HS-27A (cell line): ENCODE measurements at places on chromosomes 1 and 21.

- no peak for DNase-seq
Measured at GRCh38 chr1:219488275-219488674, 124.6 kb downstream of the ZC3H11B start.

- DNase-seq = no peak
Measured at GRCh38 chr1:196608390-196609369, at the start of gene KCNT2. KCNT2 (minus strand) TSS chr1:196608440; CDS start chr1:196608309, 131 bp downstream.

- no peak for DNase-seq
Measured at GRCh38 chr1:67646145-67647035, 38.6 kb upstream of the GADD45A start.

DNA sequence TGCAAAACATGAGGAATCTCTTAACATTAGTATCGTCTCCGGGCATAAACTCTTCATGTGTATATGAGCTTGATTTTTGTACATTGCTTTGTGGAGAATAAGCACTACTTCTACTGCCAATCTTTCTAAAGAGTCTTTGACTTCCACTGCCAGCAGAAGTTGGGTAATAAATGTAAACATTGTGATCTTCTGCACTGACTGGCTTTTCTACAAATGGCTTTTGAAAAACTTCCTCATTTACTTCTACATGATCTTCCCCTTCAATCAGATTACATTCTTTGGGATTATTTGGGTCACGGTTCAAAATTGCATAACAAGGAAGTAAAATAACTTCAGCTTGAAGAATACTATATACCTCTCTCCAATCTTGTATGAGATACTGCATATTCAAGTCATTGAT lies 30.4 kb upstream of the SLC44A5 start:
- DNase-seq = no peak

- DNase-seq = no peak
Measured at GRCh38 chr1:178627037-178627436, 98.0 kb upstream of the RALGPS2 start.

- DNase-seq = peak; percentile 68
Measured at GRCh38 chr1:172343240-172344160, 77.0 kb upstream of the C1orf105 start.

DNA sequence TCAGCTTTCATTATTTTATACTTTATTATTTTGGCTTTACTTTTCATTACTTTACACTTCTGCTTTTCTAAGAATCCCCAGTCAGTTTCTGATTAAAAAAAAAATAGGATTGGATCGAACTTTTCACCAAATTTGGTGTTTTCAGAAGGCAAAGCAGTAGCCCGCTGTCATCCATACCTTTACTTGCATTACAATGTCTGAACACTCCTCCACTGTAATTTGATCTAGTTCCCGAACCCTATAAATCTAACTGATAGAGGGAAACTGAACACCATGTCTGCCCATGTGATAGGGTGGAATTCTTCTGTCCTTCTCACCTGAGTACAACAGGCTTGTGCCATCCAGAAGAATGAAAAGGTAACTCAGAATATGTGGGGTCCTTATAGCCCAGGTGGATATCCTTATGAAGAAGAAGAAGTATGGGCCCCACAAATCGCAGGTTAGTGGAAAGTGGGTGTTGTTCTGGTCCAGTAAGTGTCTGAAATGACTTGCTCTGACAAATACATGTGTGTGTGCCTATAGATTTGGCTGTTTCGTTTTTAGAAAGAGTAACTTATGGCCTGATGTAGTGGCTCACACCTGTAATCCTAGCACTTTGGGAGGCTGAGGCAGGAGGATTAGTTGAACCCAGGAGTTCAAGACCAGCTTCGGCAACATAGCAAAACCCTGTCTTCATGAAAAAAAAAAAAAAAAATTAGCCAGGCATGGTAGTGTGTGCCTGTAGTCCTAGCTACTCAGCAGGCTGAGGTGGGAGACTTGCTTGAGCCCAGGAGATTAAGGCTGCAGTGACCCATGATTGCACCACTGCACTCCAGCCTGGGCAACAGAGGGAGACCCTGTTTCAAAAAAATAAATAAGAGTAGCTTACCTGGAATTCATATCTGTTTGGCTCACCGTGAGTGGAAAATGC lies 26.6 kb upstream of the CDC14A start:
- no peak for DNase-seq

DNA sequence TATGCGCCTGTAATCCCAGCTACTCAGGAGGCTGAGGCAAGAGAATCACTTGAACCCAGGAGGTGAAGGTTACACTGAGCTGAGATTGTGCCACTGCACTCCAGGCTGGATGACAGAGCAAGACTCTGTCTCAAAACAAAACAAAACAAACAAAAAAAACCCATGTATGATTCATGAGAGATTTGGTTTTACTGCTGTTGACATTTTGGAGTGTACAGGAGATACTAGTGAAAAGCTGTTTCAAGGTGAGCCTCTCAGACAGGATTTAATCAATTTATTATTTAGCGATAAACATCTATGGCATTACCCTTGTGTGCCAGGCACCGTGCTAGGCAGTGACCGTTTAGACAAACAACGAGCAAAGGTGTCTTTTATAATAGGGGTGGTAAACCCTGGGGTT lies 16.5 kb downstream of the LHX4 start:
- DNase-seq = no peak

DNA sequence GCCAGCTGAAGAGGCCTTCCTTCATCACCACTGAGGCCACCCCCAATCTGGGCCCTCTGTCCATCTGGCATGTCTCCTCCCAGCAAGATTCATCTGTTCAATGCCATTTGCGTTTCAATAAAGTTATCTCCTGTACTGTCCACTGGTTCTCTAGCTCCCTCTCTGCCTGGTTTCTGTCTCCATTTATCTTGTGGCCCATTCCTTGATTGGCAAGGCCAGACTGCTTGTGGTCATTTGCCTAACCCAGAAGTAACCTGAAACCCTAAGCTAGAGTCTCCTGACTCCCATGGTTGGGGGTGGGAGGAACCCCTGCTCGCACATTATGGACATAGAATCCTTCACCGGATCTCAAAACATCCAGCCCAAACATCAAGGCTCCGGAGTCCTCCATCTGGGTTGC lies 2.1 kb upstream of the IPO9 start:
- DNase-seq = no peak

- no peak for DNase-seq
Measured at GRCh38 chr1:38724160-38725131, 135.1 kb downstream of the RRAGC start.

DNA sequence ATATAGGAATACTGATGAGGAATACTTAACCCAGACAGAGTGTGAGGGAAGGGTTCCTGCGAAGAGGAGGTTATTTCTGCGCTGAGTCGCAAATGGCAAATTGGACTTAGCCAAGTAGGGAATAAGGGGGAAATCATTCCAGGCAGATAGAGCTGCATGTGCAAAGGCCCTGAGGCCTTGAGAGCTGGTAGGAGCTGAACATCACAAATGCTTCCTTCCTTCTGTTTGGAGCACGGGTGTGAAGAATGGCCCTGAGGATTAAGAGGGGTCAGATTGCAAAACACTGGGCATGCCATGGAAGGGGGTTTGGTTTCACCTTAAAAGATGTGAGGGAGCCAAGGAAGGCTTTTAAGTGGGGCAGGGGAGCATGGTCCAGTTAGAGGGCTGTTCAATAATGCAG lies 12.4 kb downstream of the IER5 start:
- no peak for DNase-seq

- no peak for DNase-seq
Measured at GRCh38 chr21:17393413-17393812, 119.4 kb upstream of the CXADR start.
